Thoracic aorta (tissue), 2 donors: ENCODE measurements at places on chromosomes 5 and 9. TPM values are rescaled to one million over a fixed set of nuclear protein-coding genes. Genes with fewer than 3 reads are reported as not detected.

OSMR gene
- total RNA-seq: 79.2 TPM

SHROOM1 gene
- 15.4 TPM for total RNA-seq

IFNA2 gene
- total RNA-seq: not detected

LIFR gene
- total RNA-seq: 110 TPM

FGFR4 gene
- total RNA-seq: 1.6 TPM

ARL14EPL gene
- 1.7 TPM for total RNA-seq

PLAA gene
- total RNA-seq: 34.1 TPM

ZFP2 gene
- 2.2 TPM for total RNA-seq

GARIN3 gene
- total RNA-seq: not detected

SMIM33 gene
- total RNA-seq: not detected

DIPK1B gene
- total RNA-seq: 6.9 TPM

ZNF883 gene
- 0.95 TPM for total RNA-seq

MOB3B gene
- total RNA-seq: 6.6 TPM

EMB gene
- 20.8 TPM for total RNA-seq

SHISAL2B gene
- not detected for total RNA-seq

TMEM215 gene
- not detected for total RNA-seq

PRDM9 gene
- not detected for total RNA-seq

SREK1IP1 gene
- 8.5 TPM for total RNA-seq

SLC46A2 gene
- total RNA-seq: 2.0 TPM

NANS gene
- total RNA-seq: 60.9 TPM

KCNV2 gene
- not detected for total RNA-seq

BARX1 gene
- not detected for total RNA-seq

FOXI1 gene
- not detected for total RNA-seq

RPS23 gene
- total RNA-seq: 1,259 TPM

TAF11L10 gene
- total RNA-seq: not detected

LHX3 gene
- total RNA-seq: not detected

ADGRV1 gene
- 1.4 TPM for total RNA-seq

IL4 gene
- not detected for total RNA-seq

HAPLN1 gene
- total RNA-seq: 14.1 TPM

SLC1A3 gene
- total RNA-seq: 44.7 TPM

PCDHGA2 gene
- 8.5 TPM for total RNA-seq

UBE2QL1 gene
- total RNA-seq: 3.5 TPM
